RPMI7951 (cell line): ENCODE measurements at places on chromosomes 7 and 10.

DNA sequence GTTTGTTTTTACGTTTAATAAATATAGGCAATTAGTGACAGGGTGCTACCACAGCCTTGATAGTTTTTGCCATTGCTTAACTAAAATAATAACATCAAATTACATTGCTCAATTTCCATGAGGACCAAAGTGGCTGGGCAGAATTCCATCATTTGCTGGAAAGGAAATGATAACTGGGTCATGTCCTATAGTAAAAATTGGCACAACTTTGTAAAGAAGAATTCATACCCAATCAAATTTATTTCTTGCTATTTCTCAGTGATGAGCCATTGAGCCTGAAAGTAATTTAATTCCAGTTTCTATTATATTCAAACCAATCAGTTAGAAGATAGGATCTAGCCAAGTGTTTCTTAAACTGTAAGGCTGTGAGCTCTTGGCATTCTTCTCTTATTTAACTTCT is 102.2 kb upstream of the CTTNBP2 start:
- DNase-seq: no peak

- DNase-seq: no peak
Observed at GRCh38 chr7:22121702-22122474, 176.2 kb upstream of the CDCA7L start.

GRCh38 chr7:7399707-7400106 is 136.0 kb downstream of the COL28A1 start:
- no peak for DNase-seq

DNA sequence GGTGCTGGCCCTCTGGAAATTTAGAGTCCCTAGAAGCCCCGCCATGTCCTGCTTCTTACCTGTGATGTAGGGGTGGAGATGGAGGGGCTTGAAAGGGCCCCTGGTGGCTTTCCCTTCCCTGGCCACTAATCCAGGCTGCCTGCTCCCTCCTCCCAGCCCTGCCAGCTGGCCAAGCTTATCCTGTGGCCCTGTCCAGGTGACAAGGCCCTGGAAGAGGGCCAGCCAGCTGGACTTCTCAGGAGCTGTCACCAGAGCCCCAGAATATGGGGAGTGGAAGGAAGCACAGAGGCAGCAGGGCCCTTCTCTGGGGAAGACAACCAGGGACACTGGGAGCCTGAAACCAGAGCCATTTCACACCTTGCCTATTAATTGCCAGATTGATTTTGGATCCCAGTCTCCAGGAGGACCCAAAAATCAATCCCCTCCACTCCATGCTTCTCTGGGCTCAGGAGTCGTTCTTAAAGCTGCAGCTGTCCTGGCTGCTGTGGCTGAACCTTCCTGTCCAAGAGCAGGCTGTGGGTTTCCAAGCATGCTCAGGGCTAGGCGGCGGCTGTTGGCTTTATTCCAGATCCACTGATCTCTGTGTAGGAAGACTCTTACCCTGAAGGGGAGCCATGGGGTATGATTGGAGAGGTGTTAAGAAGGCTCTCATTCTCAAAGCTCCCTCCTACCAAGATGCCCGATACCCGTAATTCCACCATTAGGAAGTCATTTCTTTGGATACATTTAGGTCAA is 52.6 kb upstream of the PCBD1 start:
- DNase-seq: peak; percentile 28

- DNase-seq: peak; percentile 51
Observed at GRCh38 chr10:52314822-52315552, 906 bp downstream of the DKK1 start.

DNA sequence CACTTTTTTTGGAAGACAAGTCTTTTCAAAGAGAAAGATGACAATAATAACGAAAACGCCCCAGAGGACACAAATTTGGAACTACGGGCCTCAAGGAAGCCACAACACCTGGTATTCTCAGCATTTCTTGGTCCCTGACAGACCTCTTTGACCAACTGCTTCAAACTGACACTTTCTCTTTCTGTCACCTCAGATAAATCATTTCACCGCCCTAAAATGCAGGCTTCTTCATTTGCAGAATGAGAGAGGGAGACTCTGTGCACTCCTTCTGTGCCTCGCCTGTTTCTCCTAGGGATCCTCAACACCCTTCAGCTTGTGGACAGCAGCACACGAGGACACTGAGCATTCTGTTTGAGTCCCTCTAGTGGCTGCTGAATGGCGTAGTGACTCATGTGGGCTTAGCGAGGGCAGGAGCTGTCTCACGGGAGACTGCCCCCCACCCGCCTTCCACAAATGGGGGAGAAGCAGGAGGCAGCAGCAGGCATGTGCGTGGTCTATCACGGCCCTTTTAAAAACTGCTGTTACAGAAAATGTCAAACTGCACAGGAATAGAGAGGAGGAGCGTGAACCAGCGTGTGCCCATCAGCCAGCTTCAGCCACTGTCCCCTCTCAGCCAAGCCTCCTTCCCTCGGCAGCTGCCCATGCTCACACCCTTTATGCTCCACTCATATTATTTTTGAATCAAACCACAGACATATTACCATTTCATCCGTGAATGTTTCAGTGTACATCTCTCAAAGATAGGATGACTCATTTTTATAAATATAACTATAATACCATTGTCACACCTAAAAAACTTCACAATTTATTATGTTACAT is 41.4 kb downstream of the GSDME start:
- peak; percentile 37 for DNase-seq

- DNase-seq: no peak
Observed at GRCh38 chr10:124748953-124749645, 4.9 kb upstream of the FAM53B start.

DNA sequence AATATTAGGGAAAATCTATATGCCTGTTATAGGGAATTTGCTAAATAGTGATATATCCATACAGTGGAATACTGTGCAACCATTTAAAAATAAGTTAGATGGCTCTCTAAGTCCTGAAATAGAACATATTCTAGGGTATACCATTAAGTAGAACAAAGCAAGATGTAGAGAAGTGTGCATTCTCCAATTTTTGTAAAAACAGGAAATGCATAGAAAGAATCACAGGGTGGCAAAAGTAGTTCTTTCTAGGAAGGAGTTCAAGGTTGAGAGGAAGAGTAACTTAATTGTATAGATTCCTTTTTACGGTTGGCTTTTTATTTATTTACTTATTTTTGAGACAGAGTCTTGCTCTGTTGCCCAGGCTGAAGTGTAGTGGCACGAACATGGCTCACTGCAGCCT is 43.7 kb downstream of the ADD3 start:
- DNase-seq: no peak

GRCh38 chr7:67675971-67676370 is 679.3 kb downstream of the TYW1 start:
- no peak for DNase-seq

DNA sequence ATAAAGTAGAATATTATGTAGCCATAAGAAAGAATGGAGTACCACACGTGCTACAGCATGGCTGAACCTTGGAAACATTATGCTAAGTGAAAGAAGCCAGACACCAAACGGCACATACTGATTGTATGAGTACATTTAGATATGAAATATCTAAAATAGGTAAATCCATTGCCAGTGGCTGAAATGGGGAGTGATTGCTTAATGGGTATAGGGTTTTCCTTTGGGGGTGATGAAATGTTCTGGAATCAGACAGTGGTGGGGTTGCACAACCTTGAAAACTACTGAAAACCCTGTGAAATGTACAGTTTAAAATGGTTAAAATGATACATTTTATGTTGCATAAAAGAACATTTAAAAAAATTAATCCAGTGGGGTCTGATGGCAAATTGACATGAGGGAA is 667.9 kb downstream of the AUTS2 start:
- DNase-seq: no peak
